Osteoblast (primary cell): ENCODE measurements at places on chromosomes 3 and 15.

- DNase-seq, result peak; percentile 95
Measured at GRCh38 chr3:149180057-149180573, 41.5 kb downstream of the CP start.

- no peak for DNase-seq
Measured at GRCh38 chr15:50791486-50791885, 26.0 kb upstream of the SPPL2A start.

- DNase-seq, result no peak
Measured at GRCh38 chr3:43692085-43692855, 1.5 kb downstream of the ABHD5 start.

- no peak for DNase-seq
Measured at GRCh38 chr3:139416275-139416674, 26.8 kb upstream of the COPB2 start.
